NCI-H1694 treated with DMSO at 0.1 percent for 48 hours (cell line): ENCODE measurements at places on chromosomes 3 and 15.

DNA sequence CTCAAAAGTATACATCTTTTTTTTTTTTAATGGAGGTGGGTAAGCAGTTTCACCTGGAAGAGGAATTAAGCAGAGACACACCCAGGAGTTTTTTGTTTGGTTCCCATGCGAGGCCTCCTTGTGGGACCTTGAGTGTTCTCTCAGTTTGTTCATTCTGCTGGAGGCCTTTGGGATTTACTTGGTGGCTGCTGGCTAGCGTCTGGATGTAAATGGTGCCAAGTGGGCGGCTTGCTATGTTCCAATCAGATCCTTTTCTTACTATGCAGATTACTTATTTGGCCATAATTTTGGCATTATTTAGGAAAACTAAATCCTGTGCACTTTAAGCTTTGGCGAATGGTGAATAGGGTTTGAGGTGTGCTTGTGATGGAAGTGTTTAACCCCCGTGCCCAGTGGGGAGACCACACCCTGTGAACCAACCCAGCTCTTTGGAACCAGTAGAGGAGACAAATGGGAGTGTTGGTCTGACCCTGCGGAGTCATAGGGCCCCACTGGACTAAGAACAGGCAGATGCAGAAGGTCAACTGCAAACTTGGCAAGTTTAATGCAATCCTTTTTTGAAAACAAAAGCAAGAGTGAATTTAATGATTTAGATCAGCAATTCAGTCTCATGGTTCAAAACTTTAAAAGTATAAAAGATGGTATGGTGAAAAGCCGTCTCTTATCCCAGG lies 79.4 kb downstream of the EBLN2 start:
- DNase-seq = no peak

- DNase-seq = no peak
These were observed 494.1 kb downstream of the MECOM start for GRCh38 chr3:169169340-169169963.

GRCh38 chr3:127547761-127548605 lies 42.5 kb downstream of the TPRA1 start:
- peak; percentile 42 for DNase-seq

GRCh38 chr3:181892848-181893247 lies 181.1 kb downstream of the SOX2 start:
- DNase-seq = no peak

- no peak for DNase-seq
These were observed 328.3 kb upstream of the AGTR1 start for GRCh38 chr3:148369381-148369780.

- DNase-seq = no peak
These were observed 16.0 kb upstream of the CPEB1 start for GRCh38 chr15:82663186-82663600.

DNA sequence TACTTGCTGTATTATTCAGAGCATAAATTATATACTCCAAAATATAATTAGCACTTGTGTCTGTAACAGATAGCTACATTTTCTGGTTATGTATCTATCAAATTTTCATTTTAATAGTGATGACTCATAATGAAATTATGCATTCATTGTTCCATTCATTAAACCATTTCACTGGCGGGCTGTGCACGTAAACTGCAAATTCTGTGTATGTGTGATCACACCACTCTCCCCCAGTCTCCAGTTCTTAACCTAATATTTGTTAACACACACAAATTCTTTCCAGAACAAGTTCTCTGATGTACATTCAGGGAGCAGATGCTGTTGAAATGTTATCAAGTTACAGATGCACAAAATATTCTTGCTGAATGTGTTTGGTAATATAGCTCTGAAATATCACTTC lies 3.8 kb upstream of the KCNMB2 start:
- DNase-seq = no peak

GRCh38 chr15:77482570-77482969 lies 61.9 kb downstream of the HMG20A start:
- no peak for DNase-seq

- peak; percentile 76 for DNase-seq
These were observed 104.2 kb upstream of the CLSTN2 start for GRCh38 chr3:139830817-139831216.

DNA sequence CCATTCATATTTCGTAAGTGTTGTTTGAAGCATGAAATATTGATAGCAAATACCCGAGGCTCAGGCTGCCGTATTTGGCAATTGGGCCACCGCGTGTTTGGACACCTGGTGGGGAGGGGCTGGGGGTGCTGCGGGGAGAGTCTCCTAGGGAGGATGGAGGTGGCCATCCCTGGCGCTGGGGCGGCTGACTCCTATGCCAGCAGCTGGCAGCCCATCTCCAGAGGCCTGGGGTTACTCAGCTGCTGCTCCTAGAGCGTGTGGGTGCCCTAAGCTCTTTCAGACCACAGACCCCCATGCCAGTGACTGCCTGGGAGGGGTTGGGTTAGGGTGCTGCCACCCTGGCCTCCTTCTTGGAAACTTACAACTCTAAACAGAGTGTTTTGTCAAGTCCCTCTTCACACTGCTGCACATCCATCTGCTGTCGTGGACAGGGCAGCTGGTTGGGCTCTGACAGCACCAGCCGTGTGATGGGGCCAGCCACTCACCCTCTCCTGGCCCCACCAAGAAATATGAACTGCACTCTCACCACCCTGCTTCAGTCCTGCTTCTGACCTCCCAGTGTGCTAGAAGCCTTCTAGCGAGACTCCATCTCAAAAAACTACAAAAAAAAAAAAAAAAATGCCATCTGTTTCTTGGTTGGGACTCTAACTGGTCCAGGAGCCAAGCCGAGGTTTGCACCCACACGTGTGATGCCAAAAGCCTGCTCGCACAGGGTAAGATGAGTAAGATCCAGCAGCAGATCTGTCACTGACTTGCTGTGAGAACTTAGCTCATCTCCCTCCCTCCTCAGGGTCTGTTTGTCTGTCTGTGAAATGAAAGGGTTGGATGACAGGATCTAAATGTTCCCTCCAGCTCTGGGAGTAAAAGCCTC lies 156.2 kb downstream of the MEGF11 start:
- DNase-seq = peak; percentile 65

DNA sequence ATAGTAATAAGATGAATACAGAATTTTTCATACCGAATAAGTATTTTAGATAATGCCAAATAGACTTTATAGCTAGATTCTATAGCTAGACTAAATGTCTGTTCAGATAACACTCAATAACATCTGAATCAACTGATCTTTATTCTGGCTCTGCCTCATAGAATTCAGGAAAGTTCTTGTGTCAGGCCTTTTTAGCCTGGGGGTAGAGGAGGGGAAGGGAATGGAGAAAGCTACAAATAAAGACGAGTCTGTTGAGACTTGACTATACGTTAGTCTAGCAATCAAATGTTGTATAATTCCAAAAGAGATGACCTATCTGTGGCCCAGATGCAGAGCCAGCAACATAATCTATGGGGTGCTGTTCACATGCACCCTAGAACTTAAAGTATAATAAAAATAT lies 106.6 kb upstream of the ABI3BP start:
- DNase-seq = no peak

DNA sequence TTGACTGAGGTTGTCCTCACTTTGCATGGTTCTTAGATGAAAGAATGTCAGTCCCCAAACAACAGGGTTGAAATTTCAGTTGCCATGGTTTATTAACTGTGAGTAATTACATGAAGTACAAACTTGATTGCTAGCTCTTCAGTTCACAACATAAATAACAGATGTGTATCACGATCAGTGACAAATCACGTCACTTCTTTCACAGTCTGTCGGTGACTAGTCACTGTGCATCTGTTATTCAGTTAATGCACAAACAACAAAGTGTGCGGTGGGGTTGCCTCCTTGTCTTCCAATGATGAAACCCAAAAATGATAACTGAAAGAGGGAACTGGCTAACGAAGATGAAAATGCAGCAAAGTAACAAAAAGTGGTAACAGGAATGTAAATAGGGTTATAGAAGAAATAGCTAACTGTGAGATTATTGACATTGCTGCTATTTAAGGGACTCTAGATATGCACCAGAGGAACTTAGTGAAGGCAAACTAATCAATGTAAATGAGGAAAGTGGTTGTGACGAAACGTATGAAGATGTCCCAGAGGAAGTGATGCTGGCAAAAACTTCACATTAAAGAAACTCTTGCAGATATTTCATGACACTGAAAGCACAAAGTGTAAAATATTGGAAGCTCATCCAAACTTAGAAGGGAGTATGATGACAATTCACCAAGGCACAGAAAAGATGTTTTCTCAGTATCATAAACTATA lies 159.3 kb downstream of the WDR76 start:
- peak; percentile 7 for DNase-seq

DNA sequence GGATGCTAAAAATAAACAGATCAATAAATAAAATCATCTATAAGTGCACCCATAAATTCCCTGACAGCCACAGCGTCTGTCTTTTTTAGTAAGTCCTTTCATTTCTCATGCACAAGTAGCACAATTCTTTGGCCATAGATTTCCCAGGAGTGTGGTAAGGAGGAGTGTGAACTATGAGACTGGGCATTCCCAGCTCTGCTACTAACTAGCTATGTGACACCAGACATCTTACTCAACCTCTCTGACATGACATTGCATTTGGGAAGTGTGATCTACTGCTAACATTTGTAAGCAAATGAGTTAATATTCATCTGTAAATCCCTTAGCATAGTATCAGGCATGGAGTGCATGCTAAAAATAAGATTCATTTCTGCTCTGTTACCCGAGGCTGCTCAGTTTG lies 301.7 kb downstream of the NTRK3 start:
- no peak for DNase-seq

- no peak for DNase-seq
These were observed 101.1 kb downstream of the EPHA6 start for GRCh38 chr3:96915445-96915844.

DNA sequence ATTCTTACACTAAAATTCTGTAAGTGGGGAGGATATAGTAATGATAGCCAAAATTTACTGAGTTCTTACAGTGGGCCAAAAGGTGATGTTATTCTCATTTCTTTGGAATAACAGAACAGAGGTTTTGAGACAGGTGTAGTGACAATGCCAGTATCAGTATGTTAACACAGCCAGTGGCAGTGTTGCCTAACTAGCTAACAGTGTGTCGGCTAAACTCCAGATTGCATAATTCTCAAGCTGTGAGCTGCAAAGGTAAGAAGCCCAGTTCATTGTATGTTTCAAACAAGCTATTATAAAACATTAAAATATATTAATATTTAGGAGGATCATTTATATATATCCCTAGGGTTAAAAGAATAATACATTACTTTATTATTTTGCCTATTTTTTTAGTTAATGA lies 920 bp downstream of the SLC15A2 start:
- no peak for DNase-seq

- DNase-seq = no peak
These were observed 9.4 kb downstream of the FAM81A start for GRCh38 chr15:59447367-59447766.

- no peak for DNase-seq
These were observed 488.7 kb upstream of the TPRG1 start for GRCh38 chr3:188683032-188683521.
